ENCODE measurements at places on chromosomes 2 and 18.

DNA sequence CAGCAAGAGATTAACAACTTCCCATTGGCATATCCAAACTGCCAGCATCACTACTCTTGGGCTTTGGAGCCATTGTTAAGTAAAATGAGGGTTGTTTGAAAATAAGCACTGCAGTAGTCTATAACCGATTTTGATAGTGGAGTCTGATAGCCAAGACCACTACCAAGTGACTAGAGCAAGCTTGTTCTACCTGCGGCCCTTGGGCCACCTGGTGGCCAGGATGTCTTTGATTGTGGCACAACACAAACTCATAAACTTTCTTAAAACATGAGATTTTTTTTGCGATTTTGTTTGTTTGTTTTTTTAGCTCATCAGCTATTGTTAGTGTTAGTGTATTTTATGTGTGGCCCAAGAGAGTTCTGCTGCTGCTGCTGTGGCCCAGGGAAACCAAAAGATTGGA lies 11.0 kb downstream of the UBE2E3 start:
- no peak for DNase-seq

DNA sequence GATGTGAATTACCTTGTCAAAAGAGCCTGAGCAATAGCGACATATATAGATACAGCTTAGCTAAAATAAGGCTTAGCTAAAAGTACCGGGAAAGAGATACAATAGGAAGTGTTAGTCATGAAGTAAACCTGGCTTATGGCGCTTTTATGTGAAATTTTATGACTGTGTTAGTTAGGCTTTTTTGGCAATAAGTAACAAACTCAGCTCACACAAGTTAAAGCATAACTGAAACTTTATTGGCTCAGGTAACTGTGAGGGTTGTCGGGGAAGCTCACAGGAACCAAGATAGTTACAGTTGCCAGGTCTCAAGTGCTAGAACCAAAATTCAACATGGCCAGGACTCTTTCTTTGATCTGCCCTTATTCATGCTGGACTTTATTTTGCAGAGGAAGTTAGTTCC lies 925.0 kb upstream of the GYPC start:
- DNase-seq, result no peak

DNA sequence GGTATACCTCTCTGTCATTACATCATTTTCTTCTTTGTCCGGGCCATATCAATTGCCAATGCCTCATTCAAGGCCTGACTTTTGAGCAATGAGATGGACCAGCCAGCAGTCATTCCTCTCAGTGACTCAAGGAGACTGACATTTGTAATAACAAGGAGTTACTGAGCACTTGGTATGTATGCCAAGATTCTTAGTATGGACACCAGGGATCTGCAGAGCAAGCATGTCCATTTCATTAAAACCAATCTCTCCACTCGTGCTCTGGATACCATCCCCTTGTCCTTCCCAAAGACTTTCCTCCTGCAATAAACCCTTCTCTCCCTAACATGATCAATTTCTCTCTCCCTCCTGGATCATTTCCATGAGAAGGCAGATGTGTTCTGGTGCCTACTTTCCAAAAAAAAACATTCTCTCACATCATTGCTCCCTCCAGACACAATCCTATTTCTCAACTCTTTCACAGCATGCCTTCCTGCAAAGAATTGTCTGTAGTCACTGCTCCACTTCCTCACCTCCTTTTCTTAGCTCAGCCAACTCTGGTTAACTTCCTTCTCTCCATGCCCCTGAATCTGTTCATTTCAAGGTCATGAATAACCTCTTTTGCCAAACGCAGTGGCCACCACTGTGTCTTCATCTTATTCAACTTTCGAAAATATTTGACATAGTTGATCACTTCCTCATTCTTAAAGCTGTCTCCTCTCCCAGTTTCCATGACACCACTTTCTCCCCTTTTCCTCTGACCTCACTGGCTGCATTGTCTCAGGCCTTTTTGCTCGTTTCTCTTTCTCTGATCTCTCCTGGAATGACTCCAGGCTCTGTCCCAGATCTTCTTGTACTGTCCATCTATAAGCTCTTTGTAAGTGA lies 102.8 kb upstream of the CYP1B1 start:
- no peak for DNase-seq

DNA sequence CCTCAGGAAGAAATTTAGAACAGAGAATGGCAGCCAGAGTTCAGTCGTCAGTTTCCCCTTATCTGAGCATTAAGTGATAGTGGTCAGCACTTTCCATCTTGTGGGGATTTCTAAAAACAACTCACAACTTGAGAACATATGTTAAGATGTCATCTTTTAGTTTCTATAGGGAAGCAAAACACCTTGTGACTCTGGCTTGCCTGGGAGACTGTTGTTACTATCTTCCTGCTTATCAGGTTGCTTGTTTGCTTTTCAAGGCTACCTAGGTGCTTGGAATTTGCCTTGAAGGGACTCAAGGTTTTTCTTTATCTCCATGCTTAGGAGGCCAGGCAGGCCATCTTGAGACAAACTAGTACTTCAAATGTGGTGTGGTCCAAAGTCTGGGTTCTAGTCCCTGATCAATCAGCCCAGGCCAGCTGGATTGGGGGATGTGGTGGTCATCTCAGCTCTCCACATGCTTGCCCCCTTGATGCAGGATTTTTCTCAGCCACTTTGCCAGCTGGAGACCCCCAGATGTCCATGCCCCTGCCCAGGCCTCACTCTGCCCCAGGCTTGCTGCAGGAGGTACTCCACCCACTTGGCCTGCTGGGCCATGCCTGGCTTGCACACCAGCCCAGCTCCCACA lies 125.9 kb downstream of the LYPD1 start:
- no peak for DNase-seq

DNA sequence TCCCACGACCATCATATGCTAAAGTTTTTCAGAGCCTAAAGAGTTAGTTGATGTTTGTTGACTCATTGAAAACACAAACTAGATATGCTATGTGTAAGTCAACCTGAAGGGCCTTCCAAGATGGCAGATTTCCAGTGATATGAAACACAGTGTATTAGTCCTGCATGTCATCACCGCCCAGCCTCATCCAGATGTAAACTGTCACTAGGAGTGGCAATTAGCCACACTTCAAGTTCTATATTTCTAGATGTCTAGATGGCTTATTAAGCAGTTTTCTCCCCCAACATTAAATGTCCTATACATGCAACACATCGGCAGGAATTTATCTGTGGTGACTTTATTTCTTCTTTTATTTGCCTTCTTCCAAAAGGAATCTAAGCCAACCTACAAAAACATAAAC lies 444.1 kb upstream of the SMIM21 start:
- DNase-seq, result no peak

DNA sequence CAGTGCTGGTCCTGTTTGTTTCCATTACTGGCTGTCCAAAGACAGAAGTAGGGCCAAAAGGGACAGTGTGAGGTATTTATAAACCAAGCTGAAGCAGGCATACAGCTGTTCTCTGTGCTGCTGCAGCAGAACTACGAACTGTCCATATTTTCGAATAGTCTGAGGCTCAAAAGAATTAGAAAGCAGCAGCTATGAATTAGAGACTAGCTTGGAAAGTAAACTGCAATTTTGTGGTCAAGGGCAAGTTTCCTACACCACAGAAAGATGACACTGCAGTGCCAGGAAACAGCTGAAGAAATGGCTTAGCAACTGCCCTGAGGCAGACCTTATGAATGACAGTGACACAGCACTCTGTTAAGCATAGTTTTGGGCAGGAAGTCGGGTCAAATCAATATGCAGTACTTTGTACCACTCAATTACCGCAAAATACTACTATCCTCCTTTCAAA lies 125.3 kb downstream of the TMEM131 start:
- peak; percentile 0 for DNase-seq

DNA sequence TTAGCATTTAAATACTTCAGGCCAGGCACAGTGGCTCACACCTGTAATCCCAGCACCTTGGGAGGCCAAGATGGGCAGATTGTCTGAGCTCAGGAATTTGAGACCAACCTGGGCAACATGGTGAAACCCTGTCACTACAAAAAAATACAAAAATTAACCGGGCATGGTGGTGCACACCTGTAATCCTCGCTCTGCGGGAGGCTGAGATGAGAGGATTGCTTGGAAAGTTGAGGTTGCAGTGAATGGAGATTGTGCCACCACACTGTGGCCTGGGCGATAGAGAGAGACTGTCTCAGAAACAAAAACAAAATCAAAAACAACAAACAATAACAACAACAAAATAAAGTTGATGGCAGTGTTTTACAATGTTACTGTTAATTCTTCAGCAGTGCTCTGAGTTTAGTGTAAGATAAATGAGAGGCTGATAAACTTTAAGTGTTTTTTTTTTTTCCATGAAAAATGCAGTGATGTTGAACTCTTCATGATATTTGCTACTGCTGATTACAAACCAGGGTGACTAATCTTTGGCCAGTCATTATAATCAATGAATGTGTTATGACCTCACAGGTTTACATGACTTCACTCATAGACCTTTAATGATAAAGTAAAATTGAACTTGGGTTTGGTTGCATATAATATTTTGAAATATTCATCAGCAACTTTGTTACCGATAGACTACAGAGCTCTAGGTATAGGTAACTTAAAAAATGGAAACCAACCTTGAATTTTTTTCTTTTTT lies 2.5 kb downstream of the ITGAV start:
- no peak for DNase-seq

DNA sequence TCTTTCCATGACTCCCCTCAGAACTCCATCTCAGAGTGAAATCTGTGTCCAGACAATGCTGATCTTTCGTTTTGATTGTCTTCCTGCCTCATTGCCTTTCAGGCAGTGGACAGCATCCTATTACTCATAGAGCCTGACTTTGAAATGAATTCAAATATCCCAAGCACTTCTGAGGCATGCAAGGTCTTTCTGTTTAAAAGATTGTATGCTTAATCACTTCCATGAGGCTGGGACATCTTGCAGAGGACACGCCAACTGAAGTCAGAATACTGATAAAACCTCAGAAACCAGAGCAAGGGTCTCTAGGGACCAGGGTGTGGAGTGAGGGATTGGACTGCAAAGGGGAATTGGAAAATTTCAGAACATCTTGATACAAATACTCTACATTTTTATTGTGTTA lies 836.5 kb upstream of the ID2 start:
- no peak for DNase-seq

DNA sequence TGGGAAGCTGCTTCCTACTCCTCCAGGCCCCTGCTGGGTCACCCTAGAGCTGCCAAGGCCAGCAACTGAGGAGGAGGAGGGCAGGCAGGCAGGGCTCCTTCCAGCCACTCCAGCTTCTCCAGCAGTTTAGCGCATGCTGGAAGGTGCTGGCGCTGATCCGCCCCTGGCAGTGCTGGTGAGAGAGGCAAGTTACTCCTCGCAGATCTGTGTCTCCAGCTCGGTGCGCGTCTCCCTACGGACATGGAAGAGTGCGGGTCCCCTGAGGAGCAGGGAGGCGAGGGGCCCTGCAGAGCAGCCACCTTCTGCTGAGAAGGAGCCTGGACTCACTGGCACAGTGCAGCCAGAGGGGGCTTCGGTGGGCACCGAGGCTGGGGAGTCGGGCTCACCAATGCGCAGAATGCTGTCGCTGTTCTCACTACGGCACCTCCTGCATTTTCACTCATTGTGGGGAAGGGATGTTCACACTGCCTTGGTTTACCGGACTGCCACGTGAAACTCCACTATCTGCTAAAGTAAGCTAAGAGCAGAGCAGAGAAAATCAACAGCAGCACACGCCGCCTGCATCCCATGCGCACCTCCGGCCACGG lies 206.0 kb downstream of the HDAC4 start:
- no peak for DNase-seq

- no peak for DNase-seq
Measured at GRCh38 chr18:36392979-36393287, 95.4 kb downstream of the FHOD3 start.

- no peak for DNase-seq
Measured at GRCh38 chr2:62685256-62685655, 20.3 kb upstream of the EHBP1 start.

DNA sequence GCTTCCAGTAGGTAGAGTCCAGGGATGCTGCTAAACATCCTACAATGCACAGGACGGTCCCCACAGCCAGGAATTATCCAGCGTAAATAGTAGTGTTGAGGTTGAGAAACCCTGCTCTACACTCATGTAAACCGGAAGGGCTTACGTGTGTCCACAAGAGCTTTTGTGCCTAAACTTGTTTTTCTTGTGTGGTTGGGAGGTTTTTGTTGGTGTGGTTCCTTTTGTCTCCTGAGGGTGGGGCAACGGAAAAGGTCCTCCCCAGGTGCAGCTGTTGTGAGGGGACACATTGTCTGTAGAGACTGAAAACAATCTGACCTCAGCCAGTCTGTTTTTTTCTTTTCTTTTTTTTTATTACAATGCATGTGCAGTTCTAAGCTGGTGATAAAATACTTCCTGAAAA lies 72.7 kb upstream of the MGAT5 start:
- DNase-seq, result peak; percentile 6

GRCh38 chr18:77517901-77518300 lies 268.3 kb downstream of the GALR1 start:
- no peak for DNase-seq

GRCh38 chr2:215880970-215881369 lies 132.4 kb downstream of the MREG start:
- DNase-seq, result no peak

DNA sequence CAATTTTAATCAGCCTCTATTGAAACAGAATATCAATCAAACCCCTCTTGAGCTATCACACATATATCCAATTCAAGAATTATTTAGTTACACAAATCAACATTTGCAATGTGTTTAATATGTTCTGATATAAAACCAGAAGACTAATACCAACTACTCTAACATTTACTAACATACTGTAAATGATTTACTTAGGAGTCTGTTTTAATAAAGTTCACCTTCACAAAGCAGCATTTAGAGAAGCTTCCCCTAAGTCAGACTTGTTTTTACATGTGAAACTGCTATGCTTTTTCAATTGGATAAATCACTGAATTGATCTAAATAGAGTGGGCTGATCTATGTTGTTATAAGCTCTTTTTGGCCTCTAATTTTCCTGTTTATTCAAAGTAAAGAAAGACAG lies 18.3 kb downstream of the COL4A3 start:
- no peak for DNase-seq

DNA sequence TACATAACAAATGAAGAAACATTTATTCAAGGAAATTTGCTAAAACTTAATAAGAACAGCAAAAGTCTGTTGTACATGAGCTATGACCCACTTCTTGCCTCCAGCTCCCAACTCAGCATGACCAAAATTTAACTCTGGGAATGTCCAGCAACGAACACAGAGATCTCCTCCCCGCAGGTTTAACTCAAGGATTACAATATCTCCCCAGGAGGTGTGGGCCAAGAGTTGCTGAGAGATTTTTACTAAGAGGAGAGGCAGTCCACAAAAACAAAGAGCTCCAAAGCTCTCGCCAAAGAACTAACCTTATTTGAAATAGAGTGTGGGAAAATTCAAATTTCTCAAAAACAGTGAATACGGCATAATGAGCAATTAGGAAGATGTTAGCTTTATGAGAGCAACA lies 318.5 kb downstream of the GRB14 start:
- DNase-seq, result no peak

DNA sequence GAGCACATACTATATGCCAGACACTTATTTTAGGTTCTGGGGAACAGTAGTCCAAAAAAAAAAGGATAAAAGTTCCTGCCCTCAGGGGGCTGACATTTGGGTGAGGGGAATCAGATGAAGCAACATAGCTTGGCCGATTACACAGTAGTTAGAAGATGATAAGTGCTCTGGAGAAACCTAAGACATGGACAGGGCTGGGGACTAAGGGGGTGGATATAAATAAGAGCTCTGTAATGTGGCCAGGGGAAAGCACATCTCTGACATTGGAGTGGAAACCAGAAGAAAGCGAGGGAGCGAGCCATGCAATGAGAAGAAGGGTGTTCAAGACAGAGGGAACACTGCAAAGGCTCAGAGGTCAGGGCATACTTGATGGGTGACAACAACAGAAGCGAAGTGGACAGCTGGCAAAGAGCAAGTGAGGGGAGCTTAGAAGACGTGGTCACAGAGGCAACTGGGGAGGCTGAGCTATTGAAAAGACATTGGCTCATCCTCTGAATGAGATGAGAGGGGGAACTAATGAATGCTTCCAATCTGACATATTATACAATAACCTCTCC lies 11.4 kb downstream of the TMEM182 start:
- DNase-seq, result no peak

Measured in stimulated activated CD8-positive, alpha-beta memory T cell treated with anti-CD3 and anti-CD28 coated beads, Interleukin-4, amount 100 ng/mL, for 1 hour (primary cell).